RWPE1 (cell line): ENCODE measurements at places on chromosomes 12 and 14.

DNA sequence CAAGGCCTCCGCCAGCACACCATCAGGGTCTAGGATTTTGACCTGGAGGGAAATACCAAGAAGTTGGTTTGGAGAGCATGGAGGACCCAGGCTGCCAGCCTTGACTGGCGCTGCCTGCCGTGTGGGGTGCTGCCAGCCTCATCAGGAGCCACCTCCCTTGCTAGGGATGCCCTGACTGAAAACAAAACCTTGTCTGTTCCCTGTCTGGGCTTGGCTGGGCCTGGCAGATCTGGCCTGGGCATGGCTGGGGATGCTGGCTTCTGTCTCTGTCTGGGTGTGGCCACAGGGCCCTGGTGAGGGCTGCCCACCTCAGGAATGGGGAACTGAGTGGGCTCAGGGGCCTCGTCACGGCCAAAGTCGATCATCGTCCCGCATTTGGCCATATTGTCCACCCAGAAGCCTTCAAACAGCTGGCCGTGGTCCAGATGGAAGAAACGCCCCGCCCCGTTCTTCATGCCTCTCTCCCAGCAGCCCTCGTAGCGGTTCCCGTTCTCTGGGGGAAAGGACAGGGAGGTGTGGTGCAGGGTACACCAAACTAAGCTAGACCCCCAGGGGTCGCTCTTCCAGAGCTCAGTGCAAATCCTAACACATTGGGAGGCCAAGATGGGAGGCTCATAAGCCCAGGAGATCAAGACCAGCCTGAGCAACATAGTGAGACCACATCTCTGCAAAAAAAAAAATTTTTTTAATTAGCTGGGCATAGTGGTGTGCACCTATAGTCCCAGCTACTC lies 16.5 kb downstream of the MORN3 start:
- DNase-seq = no peak

DNA sequence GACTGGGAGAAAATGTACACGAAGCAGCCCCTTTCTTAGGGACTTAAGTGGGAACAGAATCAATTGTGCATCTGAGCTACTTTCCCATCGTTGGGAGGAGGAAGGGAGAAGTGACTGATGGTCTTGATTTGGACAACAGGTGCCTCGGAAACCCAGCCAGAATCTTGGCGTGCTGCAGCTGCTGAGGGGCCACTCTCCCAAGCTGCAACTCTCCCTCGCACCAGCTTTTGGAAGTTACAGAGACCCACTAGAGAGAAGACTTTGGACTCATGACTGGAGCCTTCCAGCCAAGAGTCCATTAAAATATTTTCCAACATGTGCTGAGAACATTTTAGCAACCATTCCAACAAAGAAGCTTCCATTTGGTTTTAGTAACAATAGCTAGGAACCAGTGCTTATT lies 52.3 kb downstream of the GNS start:
- no peak for DNase-seq

GRCh38 chr12:107583551-107583950 lies 102.0 kb upstream of the PWP1 start:
- DNase-seq = no peak

- peak; percentile 3 for DNase-seq
These were observed 12.7 kb downstream of the TEP1 start for GRCh38 chr14:20400589-20400964.

- DNase-seq = no peak
These were observed 900.9 kb downstream of the FLRT2 start for GRCh38 chr14:86430853-86431252.

GRCh38 chr12:132407451-132407961 lies 78.1 kb upstream of the GALNT9 start:
- no peak for DNase-seq

- DNase-seq = no peak
These were observed 144.9 kb upstream of the PELI2 start for GRCh38 chr14:55973285-55973800.

DNA sequence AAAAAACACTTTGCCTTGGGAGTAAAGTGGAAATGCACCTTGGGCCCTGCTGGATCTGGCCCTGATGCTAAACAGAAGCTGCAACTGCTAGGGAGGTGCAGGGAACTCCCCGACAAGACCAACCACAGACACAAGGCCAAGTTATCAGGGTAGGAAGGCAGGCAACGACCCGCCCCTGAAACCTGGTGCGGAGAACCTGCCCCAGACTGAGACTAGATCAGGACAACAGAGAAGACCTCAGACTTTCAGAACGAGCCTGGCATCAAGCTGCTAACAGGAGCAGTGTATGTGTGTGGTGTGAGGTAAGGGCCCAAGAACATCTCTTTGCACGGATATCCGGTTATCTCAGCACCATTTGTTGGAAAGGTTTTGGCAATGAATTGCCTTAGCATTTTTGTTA lies 233.7 kb upstream of the RTL1 start:
- DNase-seq = no peak

- DNase-seq = no peak
These were observed 1140.6 kb downstream of the BCL11B start for GRCh38 chr14:98131406-98131805.

GRCh38 chr12:80589077-80589476 lies 118.4 kb upstream of the MYF6 start:
- no peak for DNase-seq

DNA sequence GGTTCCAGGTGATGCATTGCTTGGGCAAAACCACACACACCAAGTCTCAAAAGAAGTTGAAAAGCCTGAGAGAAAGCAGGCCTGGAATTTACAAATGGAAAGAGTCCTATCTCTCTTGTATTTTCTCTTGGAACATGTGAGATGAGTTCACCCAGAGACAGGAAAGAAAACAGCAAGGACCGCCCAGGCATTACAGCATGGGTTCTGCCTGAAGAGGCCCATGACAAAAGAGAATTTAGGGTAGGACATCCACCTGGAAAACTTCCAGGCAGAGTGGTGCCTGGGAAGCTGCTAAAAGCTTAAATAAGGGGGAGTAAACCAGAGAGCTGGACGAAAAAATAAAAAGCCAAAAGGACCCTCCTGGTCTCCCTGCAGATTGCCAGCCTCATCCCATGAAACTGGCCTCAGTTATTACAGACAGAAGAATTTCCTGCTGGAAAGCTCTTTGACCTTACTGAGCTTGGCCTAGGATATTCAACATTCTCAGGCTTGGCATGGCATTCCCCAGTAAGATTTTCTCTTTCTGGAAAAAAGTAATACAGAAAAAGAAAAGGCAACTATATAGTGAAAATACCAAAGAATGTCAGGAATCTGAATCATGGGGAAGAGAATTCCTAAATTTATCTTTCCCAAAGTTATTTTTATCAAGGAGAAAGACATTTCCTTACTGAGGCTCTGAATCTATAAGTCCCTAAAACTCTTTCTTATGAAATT lies 121.3 kb upstream of the NUDT4 start:
- DNase-seq = no peak

DNA sequence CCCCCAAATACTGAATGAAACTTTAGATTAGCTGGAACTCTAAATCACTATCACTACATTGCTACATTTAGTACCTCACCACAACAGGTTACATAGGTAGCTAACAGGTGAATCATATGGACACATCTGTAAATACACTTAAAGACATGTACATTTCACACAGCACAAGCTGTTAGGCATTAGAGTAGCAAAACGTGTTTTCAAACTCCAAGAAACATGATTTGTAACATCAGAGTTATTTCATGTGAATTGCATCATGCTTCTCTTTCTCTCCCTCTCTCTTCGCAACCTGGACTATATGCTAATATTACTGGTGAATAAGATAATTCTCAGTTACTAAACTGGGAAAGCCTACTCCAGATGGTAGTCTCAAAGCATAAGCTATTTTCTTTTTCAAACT lies 4.3 kb downstream of the SEL1L start:
- no peak for DNase-seq

DNA sequence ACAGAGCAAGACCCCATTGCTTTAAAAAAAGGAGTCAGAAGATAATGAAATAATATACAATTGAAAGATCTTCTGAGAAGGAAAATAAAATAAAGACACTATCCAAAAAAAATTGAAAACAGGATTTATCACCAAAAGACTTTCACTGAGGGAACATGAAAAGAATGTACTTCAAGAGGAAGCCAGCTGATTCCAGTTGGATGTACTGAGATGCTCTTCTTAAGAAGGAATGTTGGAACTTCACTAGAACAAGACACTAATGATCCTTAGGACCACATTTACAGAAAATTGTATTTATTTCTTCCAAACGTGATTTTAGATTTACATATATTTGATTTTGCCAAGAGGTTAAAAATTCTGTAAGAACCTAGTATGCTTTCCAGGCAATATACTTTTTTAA lies 65.6 kb upstream of the CNOT2 start:
- DNase-seq = no peak

DNA sequence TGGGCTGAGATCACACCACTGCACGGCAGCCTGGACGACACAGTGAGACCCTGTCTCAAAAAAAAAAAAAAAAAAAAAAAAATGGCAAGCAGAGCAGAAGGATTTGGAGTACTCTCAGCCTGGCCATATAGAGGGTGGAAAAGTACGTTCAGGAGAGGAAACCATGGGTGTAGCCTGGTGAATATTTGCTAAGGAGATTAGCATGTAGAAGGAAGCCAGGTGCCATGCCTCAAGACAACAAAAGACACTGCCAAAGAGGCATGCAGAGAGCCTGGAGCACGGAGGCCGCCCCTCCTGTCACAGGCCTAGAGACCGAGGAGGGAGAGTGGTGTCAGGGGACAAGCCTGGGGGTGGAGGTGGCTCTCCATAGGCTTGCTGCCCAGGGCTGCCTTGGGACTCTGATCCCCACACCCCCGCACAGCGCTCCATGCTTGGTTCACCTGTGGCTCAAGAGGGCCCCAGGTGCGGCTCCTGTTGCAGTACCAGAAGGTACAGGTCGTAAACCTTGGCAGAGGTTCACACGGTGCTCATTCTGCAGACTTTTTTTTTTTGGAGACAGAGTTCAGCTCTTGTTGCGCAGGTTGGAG lies 27.9 kb upstream of the DEGS2 start:
- DNase-seq = no peak

- DNase-seq = peak; percentile 60
These were observed 108.7 kb upstream of the PRICKLE1 start for GRCh38 chr12:42698213-42698612.

DNA sequence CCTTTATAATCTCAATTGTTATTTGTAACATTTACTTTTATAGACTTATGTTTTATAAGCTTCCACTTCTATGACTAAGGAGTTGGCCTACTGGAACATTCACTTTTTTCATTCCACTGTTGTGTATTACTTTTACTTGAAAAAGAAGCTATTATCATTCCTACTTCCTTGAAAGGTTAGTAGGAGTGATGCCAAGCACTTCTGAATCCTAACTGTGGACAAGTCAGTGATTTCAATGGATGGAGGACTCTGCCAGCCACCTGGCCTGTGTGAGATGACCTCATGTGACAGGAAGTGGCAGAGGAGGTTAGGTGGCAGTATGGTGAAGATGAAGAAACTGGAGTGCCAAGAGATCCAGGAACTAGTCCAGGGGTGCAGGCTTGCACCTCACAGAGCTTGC lies 46.0 kb downstream of the TECPR2 start:
- no peak for DNase-seq

GRCh38 chr14:50410921-50411320 lies 14.2 kb upstream of the CDKL1 start:
- no peak for DNase-seq

GRCh38 chr14:99566390-99567354 lies 37.3 kb downstream of the CCDC85C start:
- no peak for DNase-seq

GRCh38 chr12:103833891-103834290 lies 7.1 kb downstream of the NT5DC3 start:
- no peak for DNase-seq

GRCh38 chr14:87813211-87813610 lies 179.8 kb downstream of the GALC start:
- DNase-seq = no peak

- no peak for DNase-seq
These were observed 13.4 kb downstream of the ANKRD13A start for GRCh38 chr12:110012659-110013058.

DNA sequence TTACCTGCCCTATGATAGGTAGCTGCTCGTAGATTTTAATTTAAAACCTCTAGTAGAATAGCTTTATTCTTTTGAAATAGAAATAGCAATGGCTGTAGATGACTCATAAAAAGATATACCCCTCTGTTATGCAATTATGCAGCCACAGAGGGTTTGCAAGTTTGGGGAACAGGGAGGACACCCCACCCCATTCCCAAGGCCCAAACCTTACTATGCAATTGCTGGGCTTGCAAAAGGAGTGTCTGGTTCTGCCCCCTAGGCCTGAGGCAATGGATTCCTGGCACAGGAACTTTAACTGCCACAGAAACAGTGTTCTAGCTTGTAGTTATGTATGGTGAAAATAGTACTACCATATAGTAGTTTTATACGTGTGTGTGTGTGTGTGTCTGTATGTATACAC lies 403.3 kb downstream of the ADAMTS20 start:
- DNase-seq = peak; percentile 57

DNA sequence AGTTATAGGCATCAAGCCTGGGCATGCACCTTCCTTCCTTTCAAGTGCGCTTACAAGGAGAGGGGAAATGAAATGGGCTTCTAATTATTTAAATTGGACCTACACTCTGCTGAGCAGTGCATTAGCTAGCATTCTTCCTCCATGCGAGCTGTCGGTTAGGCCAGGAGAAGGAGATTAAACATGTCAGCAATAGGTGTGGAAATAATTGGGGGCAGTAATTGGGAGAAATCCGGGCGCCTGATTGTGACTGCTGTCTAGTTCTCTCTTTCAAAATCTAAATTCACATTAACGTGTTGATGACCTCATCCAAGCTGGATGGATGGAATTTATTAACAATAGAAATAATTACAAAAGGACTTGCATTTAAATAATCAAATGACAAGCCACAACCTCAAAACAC lies 86.2 kb upstream of the SEL1L start:
- DNase-seq = no peak

- no peak for DNase-seq
These were observed 338.8 kb upstream of the DDHD1 start for GRCh38 chr14:53491884-53492277.

DNA sequence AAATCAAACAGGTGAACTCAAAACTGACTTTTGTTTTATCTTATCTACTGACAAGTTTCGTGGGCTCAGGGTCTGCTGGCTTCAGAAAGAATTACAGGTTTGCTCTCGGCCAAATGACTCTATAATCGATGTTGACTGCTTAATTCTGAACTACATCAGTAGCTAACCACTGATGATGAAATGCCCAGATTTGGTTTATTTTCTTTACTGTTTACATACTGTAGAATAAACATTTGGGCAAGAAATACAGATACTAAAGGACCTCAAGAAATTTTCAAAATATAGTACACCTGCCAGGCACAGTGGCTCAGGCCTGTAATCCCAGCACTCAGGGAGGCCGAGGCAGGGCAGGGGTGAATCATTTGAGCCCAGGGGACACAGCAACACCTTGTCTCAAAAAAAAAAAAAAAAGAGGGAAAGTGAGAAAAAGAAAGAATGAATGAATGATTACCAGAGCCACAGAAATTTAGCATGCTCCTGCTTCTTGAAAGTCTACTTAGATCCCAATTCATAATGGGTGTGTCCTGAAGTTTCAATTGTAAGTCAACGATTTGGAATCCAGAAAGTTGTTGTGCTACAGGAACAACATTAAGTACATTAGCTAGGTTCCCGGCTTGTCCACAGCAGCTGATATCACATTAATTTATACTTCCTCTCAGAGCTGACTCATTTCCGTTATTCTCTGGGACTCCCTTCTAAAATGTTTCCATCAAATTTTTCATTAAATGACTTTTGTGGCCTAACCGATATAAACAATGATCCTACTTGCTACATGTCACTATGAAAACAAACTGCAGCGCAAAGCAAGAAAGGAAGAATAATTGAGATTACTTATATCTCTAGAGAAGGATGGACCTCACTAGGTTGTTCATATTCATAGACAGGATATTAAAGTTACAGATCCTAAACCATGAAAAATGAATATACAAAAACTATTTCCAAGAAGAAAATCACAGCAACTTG lies 134.3 kb downstream of the MED13L start:
- peak; percentile 54 for DNase-seq

- no peak for DNase-seq
These were observed 37.5 kb upstream of the PTGR2 start for GRCh38 chr14:73814153-73814552.
